LHCN-M2 (cell line): ENCODE measurements at places on chromosomes 7 and 10.

GRCh38 chr7:149564340-149565095 lies 66.9 kb upstream of the ZNF746 start:
- no peak for DNase-seq

- no peak for DNase-seq
These were observed 153.6 kb downstream of the CELF2 start for GRCh38 chr10:11170993-11171851.

DNA sequence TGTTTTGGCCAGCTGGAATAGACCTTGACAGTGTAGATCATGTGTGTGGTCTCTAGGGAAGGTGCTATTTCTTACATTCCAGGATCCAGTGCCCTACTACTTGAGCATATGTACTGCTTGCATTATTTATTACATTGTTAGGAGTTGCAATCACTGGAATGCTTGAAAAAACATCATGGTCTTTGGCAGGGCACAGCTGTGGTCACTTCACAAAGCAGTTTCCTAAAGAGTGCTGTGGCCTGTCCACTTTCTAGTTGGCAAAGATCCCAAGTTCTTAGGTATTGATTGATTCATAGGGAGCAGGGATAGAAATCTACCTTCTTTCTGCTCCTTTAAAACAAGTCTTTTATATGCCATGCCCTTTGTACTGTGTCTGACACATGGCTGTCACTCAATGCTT lies 4.6 kb downstream of the C7orf25 start:
- DNase-seq, result peak; percentile 43

GRCh38 chr7:44801890-44802289 lies 5.4 kb downstream of the PPIA start:
- peak; percentile 79 for DNase-seq

- DNase-seq, result peak; percentile 72
These were observed 1.8 kb downstream of the EBF3 start for GRCh38 chr10:129962031-129962871.
